ENCODE measurements at places on chromosomes 12 and 14.

DNA sequence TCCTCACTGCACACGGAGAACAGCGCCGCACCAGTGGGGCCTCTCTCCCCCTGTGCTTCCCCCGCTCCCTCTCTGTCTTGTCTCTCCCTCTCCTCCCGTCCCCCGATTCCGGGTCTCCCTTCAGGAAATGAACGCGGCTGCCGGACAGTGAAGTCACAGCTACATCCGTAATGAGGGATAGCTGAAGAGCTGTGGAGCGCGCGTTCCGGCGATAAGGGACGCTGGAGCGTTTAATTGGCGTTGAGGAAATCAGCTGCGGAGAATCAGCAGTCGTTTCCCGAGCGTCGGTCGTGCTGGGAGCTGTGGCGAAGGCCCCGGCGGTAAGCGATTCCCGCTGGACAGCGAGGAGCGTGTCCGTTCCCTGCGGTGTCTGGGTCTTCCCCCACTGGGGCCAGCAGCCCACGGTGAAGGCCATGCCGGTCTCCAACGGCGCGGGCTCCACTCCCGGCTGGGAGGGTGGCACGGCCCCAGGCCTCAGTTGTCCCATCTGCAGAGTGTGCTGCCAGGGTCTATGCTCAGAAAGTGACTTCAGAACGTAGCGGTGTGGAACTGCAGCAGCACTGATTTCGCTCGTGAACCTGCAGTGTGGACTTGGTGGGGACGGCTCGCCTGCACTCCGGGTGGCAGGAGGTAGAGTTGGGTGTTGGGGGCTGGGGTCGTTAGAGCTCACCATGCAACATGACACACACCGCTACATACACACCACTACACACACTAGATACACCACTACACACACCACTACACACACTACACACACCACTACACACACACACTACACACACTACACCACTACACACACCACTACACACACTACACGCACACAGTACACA, 10.9 kb downstream of the NOC4L start:
- DNase-seq: no peak

DNA sequence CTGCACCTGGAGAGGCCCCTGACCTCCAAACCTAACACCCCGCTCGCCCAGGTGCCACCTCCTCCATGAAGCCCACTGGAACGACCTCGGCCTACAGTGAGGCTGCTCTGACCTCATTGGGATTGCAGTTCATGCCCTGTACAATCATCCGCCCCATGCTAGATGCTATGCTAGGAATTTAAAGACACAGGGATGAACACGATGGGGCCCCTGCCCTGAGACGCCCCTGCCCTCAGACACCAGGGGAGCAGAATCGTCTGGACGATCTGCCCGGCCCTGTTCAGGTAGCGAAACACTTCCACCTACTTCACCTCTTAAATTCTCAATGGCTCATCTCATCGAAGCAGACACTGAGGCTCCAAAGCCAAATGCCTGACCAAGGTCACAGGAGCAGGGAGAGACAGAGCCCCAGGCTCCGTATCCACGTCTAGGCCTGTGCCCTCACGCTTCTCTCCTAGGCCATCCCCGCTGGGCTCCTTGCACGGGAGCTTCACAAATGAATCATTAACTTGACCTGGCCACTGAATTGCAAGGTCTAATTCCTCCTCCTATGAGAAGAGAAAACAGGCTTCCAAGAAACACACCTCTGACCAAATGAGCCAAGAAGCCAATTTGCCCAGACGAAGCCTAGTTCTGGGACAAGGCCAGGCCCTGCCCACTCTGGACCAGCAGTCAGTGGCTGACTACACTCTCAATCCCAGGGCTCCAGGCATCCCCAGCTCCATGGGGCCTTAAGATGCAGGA, 35.2 kb downstream of the SCARB1 start:
- DNase-seq: peak; percentile 79

DNA sequence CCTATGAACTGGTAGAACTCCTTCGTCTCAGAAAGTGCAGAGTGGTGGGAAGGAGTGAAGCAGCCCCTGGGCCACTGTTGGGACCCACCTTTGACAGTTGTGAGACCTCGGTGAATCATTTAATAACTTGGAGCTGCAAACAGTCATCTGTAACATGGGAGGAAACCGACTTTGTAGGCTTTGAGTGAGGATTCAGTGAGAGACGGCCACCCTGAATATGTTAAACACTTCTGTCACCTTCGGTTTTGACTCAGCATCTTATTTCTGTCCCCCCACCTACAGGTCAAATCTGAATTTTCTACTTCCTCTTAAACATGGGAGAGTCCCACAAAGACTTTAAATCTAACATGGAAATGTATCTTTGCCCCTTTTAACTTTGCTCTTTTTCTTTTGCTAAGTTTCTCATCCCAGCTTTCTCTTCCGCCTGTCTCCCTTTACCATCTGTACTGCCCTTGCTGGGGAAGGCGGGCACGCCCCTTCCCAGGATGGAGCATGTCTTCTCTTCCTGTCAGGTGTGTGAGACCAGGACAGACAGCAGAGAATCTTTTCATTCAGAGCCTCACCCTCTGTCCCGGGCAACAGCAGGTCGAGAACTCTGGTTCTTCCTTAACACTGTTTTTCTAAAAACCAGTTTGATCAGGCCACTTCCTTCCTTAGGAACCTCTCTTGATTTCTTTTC, 37.1 kb downstream of the ZC3H14 start:
- no peak for DNase-seq

- DNase-seq: no peak
These were observed 7.3 kb upstream of the CMAS start for GRCh38 chr12:22038734-22039133.

GRCh38 chr14:100618763-100619320, 31.6 kb upstream of the BEGAIN start:
- no peak for DNase-seq

- no peak for DNase-seq
These were observed 2.4 kb downstream of the KIF5A start for GRCh38 chr12:57552306-57552651.

Data from kidney (tissue), 22 donors.